A172 (cell line): ENCODE measurements at places on chromosomes 7 and 10. TPM values are rescaled to one million over a fixed set of nuclear protein-coding genes. Genes with fewer than 3 reads are reported as not detected.

GRCh38 chr7:27344471-27344870 is 101.9 kb downstream of the EVX1 start:
- DNase-seq = no peak

DNA sequence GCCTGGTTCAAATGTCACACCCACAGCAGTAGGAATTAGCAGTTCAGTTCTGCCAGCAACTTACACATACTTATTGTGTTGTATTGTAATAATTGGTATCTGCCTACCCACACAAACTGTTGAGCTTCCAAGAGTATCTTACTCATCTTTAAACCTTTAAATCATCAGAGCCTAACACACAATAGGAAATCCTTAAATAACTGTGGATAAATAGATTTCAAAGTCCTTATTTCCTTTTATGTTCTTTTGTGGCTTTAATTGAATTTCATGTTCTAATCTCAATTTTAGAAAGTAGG is 3.9 kb downstream of the CASD1 start:
- no peak for DNase-seq

GRCh38 chr7:121376979-121377378 is 19.1 kb downstream of the FAM3C start:
- DNase-seq = no peak

GRCh38 chr10:59880971-59881510 is 25.3 kb downstream of the CCDC6 start:
- no peak for DNase-seq

MYOZ1 gene
- 1.1 TPM in 1 of 2 replicates, not detected in the other for total RNA-seq
